Stimulated activated CD4-positive, alpha-beta T cell treated with anti-CD3 and anti-CD28 coated beads, Interleukin-1b, Interleukin-23, amount 100 ng/mL, for 1 hour (primary cell): ENCODE measurements at places on chromosomes 3 and 15.

DNA sequence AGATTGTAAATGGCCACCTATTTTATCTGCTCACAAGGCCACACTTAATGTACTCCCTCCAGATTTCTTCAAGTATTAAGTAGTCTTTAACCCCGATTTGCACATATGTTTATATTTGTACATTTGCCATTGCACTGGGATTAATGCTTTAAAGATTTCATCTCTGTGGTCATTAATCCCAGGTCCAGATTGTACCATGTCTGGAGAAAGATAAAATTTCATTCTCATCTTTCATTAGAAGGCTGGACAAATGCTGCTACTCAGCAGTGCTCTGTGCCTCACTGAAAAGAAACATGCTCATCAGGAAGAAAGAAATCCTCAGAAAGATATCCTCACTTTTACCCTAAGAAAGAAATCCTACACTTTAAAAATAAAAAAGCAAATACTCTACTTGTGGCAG lies 62.5 kb upstream of the LRRC3B start:
- DNase-seq, result no peak

- DNase-seq, result no peak
These were observed 1469.4 kb upstream of the GBE1 start for GRCh38 chr3:83230841-83231240.

DNA sequence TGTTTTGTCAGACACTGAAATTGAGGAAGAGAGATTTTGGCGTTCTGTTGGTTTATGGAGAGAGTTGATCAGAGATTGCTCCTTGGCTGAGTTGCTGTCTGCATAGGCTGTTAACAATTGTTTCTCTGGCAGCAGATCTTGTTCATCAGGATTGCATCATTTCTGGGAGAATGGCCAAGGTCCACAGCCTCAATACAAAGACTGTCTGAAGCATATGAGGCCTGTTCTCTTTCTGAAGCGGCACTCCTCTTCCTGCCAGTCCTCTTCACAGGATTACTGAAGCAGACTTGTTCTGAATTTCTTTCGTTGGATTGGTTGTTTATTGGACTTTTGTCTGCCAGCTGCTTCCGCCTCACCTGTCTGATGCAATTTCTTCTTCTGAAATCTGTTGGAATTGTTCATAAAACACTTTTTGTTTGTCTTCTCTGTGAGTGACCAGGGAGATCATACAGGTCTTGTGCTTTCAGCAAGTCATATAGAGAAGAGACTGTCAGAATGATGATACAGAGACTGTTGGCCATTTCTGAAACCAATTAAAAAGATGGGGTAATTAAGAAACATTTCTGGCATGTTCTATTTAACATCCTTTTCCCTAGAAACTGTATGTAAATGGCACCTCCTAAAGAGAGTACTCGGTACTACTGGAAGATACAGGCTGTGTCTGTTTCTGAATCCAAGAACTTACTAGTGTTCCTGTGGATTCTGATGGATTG lies 25.5 kb downstream of the SETD5 start:
- DNase-seq, result no peak

GRCh38 chr15:20646529-20647142 lies 105.0 kb upstream of the GOLGA6L6 start:
- DNase-seq, result no peak

DNA sequence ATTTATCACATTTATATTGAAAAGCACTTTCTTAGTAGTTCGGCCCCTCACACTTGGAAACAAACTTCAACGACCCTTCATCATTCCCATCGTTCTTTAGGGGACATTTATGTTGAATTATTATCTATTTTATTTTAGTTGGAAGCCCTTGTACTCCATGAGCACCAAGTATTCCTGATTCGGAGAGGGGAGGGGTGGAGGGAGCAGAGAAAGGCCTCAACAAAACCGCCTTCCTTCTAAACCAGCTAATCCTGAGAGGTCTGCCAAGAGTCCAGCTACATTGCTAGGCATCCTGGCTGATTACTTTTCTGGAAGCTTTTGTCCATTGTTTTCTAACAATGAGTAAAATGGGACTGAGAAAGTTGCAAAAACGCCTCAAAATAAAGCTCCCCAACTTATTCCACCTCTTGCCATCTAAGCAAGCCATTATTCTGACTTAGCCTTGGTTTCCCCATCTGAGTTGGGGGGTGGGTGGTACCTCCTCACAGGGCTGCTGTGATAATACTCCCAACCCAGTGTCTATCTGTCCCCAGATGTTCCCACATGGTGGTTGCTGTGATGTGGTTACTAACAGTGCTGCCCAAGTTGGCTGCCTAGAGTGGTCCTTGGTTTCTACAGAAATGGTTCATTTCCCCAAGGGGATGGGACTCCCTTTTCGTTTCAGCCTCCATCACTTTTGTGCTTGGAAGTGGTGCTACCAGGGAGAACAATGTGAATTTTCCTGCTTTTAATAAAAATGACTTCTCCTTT lies 1.2 kb upstream of the TMEM158 start:
- no peak for DNase-seq
